ENCODE measurements at places on chromosomes 7 and 10.

GRCh38 chr7:1040790-1041189 is 3.6 kb upstream of the GPR146 start:
- peak; percentile 80 for DNase-seq

DNA sequence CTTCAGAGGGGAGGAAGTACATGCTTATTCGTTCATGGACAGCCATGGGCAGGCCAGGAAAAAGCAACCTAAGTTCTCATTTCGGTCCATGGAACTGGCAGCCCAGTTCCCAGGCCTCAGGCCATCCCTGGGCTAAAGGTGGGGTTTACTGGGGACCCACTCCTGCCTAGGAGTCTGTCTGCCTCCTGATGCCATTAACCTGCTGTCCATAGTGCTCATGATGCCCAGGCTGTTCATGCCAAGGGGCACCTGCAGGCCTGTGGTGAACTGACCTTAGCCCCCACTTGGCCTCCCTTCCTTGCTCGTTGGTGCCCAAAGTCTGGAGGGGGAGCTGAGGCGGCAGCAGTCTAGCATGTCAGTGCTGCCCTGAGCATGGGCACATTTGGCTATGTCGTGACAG is 450.2 kb upstream of the MBL2 start:
- no peak for DNase-seq

DNA sequence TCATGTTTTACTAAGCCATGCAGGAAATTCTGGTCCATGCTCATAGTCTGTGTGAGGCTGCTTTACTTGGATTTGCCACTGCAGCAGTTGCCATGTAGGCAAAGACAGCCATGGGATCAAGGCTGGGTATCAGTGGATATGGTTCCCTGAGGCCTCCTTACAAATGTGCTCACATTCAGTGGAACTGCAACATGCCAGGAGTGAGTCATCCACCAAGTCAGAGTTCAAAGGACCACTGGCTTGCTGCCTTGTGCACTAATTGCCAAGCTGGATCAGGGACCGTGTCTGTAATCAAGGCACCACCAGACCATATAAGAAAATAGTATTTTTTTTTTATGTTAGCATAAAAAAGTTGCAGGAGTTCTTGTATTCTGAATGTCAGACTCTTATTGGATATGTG is 101.0 kb downstream of the CDCA7L start:
- DNase-seq: no peak

GRCh38 chr10:58666024-58666423 is 153.4 kb downstream of the BICC1 start:
- DNase-seq: no peak

DNA sequence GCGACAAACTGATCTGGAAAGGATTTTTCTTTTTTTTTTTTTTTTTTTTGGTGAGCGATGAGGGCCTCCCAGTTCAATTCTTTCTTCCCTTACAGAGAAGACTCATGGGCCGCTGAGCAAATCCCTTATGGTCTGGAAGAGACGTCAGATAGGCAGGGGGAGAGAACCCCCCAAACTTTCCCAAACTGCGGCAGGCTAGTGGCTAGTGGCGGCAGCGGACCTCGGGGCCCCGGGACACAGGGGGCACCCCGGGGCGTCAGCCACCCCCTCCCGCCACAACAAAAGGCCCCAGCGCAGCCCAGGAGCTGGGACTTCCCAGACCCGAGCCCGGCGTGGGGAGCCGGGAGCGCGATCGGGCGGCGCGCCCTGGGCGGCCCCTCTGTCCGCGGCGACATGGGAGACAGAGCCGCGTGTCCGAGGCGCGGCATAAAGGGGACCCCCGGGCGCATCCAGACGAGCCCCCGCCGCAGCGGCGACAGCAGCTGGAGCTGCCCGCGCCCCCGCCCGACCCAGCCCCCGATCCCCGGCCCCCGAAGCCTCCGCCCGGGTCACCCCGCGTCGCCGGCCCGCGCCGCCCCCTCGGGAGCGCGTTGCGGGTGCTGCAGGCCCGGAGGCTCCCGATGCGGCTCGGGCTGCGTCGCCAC is 755 bp downstream of the FAM171A1 start:
- DNase-seq: peak; percentile 48

- no peak for DNase-seq
Measured at GRCh38 chr7:14850039-14850438, 52.5 kb downstream of the DGKB start.

DNA sequence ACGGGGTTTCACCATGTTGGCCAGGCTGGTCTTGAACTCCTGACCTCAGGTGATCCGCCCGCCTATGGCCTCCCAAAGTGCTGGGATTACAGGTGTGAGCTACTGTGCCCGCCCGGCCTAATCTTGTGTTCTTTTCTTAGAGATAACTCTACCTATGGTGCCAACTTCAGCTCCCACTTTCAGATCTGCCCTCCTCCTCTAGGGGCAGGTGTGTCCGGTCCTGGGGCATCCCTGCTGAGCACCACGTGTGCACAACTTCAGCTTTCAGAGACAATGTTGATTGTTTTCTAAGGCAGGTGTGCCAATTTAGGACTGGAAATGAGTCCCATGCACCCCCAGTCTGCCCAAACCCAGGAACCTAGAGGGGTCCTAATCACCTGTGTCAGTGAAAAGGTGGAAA is 18.5 kb upstream of the FXYD4 start:
- no peak for DNase-seq

- DNase-seq: no peak
Measured at GRCh38 chr7:35971133-35971891, 170.5 kb downstream of the SEPTIN7 start.

GRCh38 chr10:119104654-119105015 is 722 bp downstream of the DENND10 start:
- no peak for DNase-seq

- DNase-seq: no peak
Measured at GRCh38 chr7:39265641-39266591, 288.2 kb downstream of the POU6F2 start.

DNA sequence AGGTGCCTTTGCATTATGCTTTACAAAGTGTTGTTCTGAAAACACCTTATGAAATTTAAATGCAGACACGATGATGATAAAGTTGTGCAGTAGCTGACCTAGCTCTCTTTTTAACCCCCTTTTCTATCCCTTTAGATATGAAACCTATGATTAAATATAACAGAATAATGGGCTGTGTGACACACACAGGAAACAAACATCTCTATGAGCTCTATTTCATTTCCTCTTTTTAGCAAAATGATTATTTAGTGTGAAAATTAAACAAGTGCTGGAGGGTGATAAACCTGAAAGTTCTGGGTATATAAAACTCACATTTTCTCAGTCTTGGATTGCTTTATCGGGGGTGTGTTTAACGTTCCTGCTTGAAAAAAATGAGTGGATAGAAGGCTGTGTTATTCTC is 1310.5 kb upstream of the CELF2 start:
- no peak for DNase-seq

- no peak for DNase-seq
Measured at GRCh38 chr10:27512548-27512947, 8.4 kb downstream of the RAB18 start.

DNA sequence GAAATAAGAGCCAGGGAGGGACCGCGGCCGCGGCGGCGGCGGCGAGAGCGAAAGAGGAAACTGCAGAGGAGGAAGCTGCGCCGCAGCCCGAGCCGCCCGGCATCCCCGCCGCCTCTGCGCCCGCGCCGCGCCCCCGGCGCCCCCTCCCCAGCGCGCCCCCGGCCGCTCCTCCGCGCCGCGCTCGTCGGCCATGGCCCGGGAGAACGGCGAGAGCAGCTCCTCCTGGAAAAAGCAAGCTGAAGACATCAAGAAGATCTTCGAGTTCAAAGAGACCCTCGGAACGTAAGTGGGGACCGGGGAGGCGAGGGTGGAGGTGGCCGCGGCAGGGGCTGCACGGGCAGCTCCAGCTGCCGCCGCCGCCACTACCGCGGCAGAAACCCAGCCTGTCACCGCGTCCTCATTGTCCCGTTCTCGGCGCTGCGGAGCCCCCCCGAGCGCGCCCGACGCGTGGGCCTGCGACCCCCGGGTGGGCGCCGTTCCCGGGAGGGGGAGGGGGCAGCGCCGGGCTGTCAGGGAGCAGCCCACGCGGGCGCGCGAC is 351 bp downstream of the CAMK1D start:
- no peak for DNase-seq

- DNase-seq: no peak
Measured at GRCh38 chr7:21914671-21915070, 31.0 kb downstream of the CDCA7L start.

DNA sequence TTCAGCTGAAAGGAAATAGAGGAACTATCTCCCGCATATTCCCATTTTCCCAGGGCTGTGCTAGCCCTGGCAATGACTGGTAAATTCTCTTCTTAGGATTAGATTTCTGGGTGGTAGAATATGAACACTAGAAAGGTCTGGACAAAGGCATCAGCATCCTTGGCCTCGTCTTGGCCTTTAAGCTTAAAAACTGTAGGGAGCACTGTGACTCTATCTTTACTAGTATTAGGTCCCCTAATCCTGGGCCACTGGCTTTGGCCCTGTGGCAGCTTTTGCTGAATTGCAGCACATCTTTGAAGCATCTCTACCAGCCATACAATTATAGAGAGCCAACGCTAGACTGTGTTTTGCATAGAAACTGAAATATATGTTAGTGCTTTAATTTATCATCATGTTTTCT is 41.5 kb upstream of the EBLN1 start:
- DNase-seq: no peak

DNA sequence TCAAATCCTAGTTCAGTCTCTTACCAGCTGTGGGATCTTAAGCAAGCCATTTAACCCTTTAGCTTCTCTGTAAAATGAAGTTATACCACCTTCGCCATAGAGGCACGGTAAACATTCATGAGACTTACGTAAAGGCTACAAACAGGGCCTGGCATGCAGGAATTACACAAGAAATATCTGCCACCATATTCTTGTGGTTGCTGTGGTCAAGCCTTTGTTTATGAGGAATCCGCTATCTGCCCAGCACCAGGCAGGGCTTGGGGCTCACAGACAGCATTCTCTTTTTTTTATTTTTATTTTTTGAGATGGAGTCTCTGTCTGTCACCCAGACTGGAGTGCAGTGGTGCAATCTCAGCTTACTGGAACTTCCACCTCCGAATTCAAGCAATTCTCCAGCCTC is 9.9 kb downstream of the AIFM2 start:
- DNase-seq: no peak

GRCh38 chr7:7701527-7701926 is 16.9 kb downstream of the RPA3 start:
- DNase-seq: no peak

DNA sequence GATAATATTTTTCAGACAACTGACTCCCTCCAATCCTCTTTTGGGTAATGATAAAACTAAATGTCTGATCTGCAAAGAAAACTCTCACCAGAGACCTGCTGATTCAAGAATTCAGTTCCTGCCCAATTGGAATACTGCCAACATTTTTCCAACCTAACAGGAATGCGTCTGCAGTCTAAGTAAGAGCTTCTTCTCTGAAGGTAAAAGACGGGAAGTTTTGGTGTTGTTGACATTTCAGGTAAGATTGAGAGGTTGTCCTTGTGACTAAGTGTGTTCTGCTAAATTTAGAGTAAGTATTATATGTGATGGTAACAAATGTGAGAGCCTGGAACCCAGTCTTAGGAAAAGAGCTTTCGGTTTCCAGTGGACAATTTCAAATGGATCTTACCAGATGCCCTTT is 17.6 kb downstream of the IFIT5 start:
- no peak for DNase-seq

GRCh38 chr7:117138981-117139380 is 183.9 kb downstream of the WNT2 start:
- no peak for DNase-seq

DNA sequence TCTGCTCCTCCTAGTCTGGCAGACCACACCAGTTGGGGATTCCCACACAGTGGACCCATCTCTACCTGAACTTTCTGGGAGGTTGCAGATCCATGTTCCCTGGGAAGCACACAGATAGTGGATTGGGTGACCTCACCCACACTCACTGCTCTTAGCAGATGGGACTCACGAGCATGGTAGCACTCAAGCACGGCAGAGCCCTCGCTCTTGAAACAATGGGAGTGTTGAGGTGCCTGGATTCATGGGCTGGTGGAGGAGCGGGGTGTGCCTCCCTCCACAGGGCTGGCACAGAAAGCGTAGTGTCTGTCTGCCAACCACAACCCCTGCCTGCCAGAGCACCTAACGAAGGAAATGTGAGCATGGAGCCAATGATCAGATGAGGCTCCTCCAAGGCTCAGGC is 568.0 kb downstream of the POM121L12 start:
- DNase-seq: no peak

DNA sequence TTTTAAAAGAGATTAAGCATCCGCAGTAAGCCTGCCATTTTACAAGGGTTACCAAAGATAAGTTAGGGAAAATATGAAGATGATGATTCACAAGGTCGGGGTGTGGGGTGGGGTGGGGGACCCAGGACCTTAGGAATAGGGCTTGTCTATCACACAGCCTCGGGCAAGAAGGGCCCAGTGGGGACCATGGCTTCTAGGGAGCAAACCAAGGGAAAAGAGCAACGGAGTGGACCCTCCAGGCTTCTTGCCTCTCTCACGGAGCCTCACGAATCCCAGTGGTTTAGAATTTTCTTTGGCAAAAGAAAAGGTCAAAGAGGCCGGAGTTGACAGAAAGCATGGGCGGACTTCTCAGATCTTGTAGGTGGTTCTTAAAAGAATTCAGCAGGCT is 1.3 kb downstream of the PRKCQ start:
- DNase-seq: no peak

GRCh38 chr7:2546776-2547586 is 8.3 kb downstream of the BRAT1 start:
- no peak for DNase-seq

DNA sequence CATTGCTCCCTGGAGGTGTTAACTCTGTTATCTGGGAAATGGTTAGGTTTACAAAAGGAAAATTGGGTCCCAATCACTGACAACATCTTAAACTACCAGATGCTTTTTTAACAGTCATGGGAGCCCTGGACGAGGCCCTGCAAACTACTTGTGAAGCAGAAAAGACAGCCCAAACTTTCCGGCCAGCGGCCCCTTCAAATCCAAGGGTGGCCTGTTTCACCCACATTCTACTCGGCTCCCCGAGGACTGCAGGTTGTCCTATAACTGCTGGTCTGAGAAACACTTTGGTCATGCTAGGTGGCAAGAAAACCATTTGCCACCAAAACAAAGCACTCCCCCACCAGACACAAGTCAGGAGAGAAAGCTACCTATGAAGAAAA is 2.6 kb downstream of the TUBGCP2 start:
- no peak for DNase-seq

DNA sequence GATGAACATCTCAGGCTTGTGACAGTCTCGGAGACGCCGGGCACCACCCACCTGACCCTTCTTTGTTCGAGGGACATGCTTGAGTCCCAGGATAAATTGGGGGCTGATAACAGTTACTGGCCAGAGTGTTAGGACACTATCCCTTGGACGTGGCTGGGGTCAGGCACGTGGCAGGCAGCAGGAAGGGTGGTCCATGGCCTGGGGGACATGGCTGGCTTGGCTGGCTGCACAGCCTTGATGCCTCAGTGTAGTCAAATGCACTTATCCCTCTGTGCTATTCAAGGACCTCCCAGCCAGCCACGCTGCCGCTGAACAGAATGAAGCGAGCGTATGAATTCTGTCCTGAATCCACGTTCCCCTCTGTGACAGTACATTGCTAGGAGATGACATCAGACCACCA is 662.0 kb upstream of the FOXK1 start:
- no peak for DNase-seq

DNA sequence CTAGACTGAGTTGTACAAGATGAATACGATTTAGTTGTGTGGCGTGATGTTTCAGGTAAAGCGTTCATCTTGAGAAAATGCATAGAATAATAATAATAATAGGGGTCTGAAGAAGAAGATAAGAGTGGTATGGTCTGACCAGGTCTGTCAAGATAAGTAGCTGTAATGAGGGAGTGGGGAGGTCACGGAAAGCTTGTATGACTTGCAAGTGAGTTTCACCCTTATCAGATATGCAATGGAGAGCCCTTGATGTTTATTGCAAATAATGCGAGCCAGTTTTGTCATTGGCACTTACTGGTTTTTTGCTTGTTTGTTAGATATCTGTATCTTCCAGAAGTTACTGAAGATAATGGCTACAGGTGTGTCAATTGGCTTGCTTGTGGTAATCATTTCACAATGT is 611.5 kb downstream of the CNTNAP2 start:
- no peak for DNase-seq
